ENCODE measurements at places on chromosomes 13 and 19.

GRCh38 chr19:16084067-16084685 lies 7.9 kb downstream of the TPM4 start:
- no peak for DNase-seq

- no peak for DNase-seq
These were observed 34.6 kb downstream of the COL4A2 start for GRCh38 chr13:110341445-110342244.

GRCh38 chr13:110089815-110090214 lies 217.1 kb downstream of the COL4A1 start:
- no peak for DNase-seq

- no peak for DNase-seq
These were observed 16.9 kb downstream of the ZNF816 start for GRCh38 chr19:52945652-52946321.

GRCh38 chr19:55646889-55647731 lies 902 bp upstream of the CCDC106 start:
- DNase-seq: no peak

GRCh38 chr13:112417079-112417478 lies 40.9 kb downstream of the SPACA7 start:
- no peak for DNase-seq
